ENCODE measurements at places on chromosomes 13 and 19.

DNA sequence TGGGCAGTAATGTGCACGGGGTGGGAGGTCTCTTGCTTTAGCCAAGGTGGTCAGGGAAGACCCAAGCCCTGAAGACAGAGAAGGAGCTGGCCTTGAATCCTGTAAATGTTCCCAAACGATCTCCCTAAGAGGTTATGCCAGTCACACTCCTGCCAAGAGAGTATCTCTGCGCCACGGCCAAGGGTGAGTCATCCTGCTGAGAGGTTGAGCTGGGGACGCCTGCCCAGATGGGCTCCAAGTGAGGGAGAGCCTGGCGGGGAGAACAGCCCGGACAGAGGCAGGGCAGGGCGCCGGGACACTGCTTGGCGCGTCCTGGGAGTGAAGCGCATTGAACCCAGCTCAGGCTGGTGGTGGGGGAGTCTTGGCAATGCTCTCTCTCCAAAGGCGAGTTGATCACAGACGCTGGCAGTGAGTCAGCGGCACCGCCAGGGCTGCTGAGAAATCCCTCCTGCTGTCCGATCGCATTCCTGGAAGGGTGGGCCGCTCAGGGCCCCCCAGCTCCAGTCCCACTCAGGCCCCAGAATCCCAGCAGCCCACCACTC lies 16.4 kb downstream of the SULT2B1 start:
- no peak for DNase-seq

DNA sequence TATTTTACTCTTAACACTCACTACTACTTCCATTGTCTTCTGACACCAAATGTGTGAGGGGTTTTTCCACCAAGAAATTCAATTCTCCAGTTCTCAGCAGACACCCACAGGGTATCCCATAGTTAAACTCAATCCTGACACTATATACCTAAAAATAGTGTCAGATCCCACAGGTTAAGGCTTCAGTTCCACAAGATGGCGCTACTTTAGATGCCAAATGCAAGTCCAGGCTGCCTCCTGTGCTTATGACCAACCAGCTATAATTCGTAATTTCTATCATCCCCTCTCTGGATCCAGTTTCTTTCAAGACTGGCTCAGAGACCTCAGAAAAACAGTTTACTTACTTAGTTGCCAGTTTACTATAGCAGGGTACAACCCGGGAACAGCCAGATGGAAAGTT lies 1146.2 kb upstream of the SPRY2 start:
- DNase-seq: no peak

DNA sequence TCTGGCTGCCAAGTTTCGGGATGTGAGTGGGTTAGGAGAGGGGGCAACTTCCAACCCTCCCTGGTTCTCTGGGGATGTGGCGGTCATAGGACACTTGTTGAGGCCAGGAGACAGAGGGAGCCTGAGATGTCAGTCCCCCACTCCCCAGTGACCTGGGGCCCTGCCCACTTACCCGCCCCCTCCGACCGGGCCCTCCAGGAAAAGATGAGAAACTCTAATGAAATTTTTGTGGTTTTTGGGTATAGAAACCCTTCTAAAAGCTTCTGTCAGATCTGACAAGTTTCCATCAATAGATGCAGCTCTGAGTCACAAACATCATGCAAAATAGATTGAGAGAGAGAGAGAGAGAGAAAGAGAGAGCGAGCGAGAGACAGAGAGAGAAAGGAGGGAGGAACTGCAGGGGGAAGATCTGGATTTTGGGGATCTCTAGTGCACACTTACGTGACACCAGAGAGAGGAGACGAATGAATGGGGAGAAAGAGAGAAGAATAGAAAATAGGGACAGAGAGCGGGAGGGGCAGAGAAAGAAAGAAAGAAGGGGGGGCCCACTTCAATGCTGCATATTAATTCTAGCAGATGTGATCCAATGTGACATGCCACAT lies 94.0 kb downstream of the PTPRS start:
- DNase-seq: peak; percentile 50

GRCh38 chr19:51131780-51132680 lies 7.3 kb downstream of the SIGLEC9 start:
- DNase-seq: peak; percentile 27

- no peak for DNase-seq
Measured at GRCh38 chr13:113218586-113218985, 9.2 kb downstream of the CUL4A start.

- no peak for DNase-seq
Measured at GRCh38 chr13:67538906-67539305, 308.8 kb upstream of the PCDH9 start.

DNA sequence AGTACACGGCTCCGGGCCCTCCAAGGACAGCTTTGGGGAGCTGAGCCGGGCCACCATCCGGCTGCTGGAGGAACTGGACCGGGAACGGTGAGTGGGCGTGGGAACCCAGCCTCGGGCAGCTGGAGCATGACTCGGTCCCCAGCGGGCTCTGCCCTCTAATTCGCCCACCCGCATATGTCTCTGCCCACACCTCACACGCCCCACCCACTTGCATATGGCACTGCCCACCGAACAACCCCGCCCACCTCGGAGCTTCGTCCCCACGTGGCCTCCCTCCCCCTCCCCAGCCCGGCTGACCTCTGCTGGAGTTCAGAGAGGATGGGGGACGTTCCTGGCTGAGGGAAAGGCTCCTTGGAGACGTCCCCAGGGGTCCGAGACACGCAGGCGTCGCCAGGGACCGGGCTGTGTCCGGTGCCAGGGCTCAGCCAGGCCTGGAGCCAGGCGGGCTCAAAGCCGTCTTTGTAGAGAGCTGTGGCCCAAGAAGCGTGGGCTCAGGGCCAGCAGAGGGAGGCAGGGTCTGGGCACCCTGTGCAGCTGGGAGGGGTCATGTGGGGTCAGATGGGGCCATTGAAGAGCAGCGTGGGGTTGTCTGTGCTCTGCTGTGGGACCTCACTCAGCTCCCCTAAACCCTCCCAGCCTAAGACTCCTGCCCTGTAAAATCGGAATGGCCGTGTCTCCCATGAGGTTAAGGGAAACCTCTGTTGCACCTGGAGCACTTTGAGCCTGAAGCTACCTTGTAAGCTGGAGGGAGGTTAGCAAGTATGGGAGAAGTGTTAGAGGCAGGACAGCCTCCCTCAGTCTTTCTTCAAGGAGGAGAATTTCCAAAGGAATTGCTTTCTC lies 3.8 kb downstream of the APC2 start:
- DNase-seq: no peak

- no peak for DNase-seq
Measured at GRCh38 chr19:49222011-49222410, 64.4 kb downstream of the TRPM4 start.

DNA sequence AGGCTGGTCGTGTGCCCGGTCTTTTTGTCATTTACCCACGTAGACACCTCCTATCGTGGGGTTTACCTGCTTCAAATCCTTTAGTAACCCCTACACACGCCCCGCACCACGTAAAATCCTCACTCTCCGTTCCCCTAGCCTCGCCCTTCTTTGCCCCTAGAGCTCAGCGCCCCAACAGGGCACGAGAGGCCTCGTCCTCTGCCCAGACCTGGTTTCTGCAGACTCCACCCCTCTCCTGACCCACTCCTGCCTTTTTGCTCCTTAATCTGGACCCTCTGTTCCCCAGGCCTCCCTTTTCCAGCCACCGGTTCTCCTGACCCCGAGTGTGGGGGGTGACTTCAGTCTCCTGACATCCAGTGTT lies 412 bp downstream of the ZNF528 start:
- no peak for DNase-seq

- no peak for DNase-seq
Measured at GRCh38 chr13:76225815-76226489, 589.8 kb downstream of the LMO7 start.

DNA sequence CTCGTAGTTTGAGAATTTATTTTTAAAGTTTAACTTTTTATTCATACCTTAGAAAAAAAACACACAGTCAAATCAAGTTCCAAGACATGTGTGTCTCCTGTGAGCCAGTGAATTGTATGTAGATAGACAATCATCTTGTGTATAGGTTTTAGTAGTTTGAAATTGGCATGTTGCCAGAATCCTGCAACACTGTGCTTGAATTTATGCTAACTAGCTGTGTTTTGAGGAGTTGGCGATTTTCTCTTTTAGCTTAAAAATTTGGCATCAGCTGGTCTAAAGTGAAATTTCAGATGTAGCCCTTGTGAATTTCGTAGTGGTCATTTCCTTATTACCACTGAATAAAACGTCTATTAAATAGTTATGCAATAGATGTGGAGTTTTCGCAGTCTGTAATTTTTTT lies 213.2 kb downstream of the ATP8A2 start:
- no peak for DNase-seq

DNA sequence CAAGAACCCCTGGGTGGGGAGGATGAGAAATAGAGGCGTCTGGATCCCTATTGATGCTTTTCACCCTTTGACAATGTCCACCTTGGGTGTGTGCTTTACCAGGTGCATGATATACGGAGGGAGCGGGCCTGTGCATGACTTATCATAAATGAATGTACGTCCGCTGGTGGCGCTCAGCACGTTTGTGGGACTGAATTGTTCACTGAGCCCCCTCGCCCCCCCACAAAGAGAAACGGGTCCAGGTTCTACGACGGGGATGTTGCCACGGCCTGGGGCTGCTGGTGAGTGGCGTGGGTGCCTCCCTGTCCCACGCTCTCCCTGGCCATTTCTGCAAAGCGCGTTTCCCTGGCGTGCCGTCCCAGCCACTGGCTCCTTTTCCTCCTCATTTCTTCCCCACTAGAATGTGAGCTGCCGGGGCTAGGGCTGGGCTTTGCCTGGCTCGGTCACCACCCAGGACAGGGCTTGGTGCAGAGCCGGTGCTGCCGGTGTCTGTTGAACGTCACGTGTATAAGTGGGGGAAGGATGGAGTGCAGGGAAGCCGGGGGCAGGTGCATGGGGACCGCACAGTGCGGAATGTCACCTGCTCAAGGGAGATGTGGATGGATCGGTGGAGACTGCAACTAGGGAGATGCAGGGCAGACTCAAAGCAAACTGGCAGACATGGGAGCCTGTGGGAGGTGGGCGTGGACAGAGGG lies 21.6 kb downstream of the LRRC4B start:
- no peak for DNase-seq

DNA sequence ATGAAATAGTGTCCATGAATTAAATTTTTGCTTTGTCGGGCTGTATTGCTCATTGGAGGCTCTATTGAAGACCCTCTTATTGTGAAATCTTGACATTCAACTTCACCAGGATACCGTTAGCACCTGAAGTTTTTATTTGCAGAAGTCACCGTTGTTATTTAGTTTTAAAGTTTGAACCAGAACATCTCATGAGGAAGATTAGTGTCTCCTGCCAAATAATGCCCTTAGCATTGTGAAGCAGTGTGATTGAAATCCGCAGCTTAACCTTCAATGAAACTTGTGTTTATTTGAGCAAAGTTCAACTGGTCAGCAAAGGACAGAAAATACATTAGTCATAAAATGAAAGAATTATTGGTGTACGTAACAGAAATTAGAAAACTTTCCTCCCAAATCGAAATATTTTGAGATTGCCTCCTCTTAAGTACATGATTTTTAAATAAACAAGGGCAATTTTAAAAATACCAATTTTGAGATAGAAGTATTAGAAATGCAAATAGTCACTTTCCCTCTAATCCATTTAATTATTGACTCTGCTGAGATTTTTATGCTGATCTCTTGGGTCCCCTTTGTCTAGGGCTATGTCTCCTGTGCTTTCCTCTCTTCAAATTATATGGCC lies 84.4 kb downstream of the WDFY2 start:
- DNase-seq: no peak

DNA sequence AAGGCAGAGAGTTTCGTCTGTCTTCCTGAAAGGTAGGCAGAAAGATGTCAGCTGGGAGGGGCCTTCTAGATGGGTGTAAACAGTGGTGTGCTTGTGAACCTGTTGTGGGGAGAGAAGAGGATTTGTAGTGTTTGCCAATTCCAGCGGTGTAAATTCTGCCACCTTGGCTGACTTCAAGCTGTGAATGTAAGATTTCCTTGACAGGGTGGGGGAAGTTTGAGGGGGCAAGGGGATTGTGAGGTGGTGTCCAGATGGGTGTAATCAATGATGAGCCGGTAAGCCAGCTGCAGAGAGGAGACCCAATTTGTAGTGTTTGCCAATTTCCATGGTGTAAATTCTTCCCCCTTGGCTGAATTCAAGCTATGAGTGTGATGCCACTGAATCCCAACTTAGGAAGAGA lies 61.0 kb upstream of the ADGRE5 start:
- no peak for DNase-seq

DNA sequence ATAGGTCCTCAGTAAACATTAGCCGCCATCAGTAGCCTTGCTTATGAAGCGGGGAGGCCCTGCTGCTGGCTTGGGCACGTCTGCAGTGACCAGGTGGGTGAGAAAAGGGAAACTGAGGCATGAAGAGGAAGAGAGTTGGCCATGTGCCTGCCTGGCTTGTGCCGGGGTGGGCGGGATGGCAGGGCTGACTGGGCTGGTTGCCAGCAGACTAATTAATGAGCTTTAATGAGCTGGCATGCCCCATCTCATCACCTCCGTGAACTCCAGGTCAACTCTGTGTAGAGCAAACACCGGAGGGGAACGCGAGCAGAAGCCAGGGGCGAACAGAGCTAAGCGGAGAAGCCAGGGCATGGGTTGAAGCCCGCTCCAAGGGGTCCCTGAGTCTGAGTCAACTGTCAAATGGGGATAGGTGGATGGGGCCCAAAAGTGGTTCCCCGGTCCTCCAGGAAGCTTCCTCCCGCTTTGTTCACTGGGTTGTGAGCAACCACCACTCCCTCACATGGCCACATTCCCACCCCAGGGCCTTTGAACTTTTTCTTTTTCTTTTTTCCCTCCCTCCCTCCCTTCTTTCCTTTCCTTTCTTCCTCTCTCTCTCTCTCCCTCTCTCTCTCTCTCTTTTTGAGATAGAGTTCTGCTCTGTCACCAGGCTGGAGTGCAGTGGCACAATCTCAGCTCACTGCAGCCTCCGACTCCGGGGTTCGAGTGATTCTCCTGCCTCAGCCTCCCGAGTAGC lies 8.7 kb downstream of the NR2F6 start:
- DNase-seq: no peak

DNA sequence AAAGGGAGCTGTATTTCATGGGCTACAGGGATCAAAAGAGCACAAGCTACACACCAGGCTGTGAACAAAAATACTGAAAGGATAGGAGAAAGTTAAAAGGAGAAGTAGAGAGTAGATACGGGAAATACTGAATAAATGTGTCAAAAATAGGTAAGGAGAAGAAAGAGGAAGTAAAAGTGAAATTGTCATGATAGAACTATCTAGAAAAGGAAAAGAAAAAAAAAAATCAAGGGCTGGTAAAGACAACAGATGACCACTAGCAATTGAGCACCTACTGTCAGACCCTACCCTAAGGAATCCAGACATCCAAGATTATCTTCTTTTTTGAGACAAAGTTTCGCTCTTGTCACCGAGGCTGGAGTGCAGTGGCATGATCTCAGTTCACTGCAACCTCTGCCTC lies 4.8 kb downstream of the RUBCNL start:
- DNase-seq: no peak

GRCh38 chr13:40132249-40132648 lies 476.8 kb downstream of the COG6 start:
- DNase-seq: peak; percentile 47

DNA sequence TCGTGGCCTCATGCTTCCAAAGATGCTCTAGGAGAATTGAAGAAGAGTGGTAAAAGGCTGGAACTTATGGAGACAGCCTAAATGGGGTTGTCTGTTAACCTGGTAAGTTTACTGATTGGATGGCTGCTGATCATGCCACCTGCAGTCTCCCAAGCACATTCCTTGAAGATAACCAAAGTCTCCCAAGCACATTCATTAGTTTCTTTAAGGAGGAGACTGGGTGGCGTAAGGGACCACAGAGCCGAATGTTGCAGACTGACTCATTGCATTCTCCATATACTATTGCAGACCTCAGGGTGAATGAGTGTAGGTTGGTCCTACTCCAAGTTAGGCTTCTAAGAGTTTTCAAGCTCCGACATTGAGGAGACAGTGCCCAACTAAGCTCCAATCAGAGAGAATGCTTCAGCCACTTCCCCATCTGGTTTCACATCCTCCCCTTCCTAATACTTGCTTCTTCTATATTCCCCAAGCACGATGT lies at the start of gene IGFL3:
Gene IGFL3 (minus strand): TSS at position 51 of the 478 bp plus-strand sequence. CDS start 39 bp downstream, at position 12.
- no peak for DNase-seq

GRCh38 chr13:41660411-41660810 lies 203.1 kb downstream of the RGCC start:
- no peak for DNase-seq

All from activated CD4-positive, alpha-beta T cell treated with anti-CD3 and anti-CD28 coated beads, Interleukin-2, amount 50 U/mL, for 48 hours (primary cell).